ENCODE measurements at places on chromosomes 13 and 19.

- no peak for DNase-seq
These were observed 26.6 kb downstream of the SIGLEC7 start for GRCh38 chr19:51168564-51169282.

GRCh38 chr19:55066107-55066709, 3.3 kb upstream of the RDH13 start:
- DNase-seq: no peak

DNA sequence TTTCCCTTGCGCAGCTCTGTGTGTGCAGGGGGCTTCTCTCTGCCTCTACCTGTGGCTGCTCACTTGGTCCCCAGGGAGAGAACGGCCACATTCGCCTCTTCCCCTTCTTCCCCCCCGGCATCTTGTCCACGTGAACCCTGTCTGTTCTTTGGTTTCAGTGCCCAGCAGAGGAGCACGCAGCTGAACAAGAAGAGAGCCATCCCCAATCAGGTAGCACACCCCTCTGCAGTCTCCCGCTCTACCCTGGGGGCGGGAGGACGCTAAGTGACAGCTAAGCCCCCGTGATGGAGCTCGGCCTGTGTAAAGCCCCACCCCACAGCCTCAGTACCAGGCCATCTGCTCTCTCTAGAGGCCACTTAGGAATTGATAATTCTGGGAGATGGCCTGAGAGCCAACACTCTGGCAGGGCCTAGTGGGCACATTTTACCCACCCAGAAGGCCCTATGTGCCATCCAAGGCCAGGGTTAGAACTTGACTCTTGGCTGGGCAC, 30.2 kb downstream of the TMED1 start:
- no peak for DNase-seq

DNA sequence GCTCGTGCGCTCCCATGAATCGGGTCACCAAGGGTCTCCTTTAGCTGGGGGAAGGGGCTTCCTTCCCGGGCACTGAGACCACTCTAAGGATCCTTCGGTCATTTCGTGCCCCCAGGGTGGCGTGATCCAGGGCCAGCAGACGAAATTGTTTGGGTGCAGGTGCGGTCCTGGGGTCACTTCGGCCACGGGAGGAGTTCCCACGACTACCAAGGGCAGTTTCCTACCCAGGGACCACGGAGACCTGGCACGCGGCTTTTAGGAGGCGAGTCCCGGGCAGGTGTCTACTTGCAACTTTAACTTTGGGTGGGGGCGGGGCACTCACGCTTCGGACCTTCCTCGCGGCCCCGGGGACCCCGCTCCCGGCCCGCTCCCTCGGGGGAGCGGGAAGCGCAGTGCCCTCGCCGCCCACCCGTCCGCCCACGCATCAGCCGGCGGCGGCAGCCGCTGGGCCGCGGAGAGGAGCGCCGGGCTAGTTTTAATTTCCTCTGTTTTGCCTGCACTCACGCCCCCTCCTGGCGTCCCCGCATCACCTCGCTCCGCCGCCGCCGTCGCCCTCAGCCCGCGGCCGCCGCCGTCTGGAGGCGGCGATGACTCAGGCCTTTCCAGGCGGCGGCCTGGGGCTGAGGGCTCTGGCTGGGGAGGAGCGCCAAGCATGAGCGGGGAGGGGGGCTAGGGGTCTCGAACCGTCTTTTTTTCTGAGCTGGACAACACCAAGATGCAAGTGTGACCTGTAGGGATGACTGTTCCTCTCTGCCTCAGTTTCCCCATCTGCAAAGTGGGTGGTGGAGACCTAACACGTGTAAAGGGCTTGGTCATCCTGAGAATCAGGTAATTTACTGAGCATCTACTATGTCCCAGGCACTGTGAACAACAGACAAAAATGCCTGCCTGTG, 21.8 kb downstream of the OLFM2 start:
- peak; percentile 72 for DNase-seq

DNA sequence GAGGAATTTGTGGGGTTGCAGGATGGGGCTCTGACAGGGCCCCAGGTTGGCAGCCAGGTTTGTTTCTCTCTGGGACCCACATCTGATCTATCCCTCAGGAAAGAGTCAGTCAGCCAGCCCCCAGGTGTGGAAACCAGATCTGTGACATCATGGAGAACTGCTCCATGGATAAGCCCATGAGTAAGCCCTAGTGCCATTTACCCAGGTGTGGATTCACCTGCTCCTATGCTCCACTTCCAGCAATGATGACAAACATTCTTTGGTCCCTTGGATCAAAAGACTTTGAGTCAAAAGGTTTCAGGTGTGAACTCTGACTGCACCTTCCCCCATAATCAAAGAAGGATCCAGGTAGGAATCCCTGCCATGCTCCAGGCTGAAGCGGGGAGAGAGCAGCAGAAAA, 26.9 kb upstream of the IGFL4 start:
- DNase-seq: no peak

DNA sequence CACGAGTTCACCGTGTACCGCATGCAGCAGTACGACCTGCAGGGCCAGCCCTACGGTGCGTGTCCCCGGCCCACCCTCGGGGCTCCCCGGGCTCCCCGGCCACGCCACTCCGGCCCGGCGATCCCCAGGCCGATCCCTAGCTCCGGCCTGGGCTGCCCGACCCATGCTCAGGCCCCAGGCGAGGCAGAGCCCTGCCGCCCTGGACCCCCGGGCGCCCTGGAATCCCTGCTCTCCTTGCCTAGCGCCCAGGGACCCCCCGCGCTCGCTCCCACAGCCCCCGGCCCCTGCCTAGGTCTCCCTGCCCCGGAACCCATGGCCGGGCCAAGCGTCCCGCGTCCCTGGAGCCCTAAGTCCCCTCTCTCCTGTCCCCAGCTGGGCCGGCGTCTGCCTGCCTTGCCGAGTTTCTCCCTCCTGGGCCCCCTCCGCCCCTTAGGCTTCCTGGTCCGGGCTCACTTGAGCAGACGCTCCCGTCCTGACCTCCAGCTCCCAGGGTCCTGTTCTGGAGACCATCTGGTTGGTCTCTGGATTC, 494 bp downstream of the NCLN start:
- no peak for DNase-seq

GRCh38 chr13:95099541-95099940, 201.7 kb downstream of the ABCC4 start:
- DNase-seq: no peak

- no peak for DNase-seq
These were observed 168.6 kb upstream of the RFC3 start for GRCh38 chr13:33649212-33649878.

DNA sequence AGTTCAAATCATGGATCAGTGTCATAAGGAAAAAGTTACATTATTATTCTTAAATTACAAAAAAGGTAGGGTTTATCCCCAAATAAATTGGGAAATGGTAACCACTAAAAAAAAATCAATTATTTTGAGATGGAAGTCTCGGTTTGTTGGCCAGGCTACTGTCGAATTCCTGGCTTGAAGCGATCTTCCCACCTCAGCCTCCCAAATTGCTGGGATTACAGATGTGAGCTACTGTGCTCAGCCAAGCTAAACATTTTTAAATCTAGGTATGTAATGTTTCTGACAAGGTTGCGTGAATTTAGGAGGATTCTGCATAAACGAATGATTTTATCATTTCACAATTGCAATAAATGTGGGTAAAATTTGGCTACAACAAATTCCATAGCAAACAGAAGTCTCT, 2.0 kb downstream of the NAA16 start:
- DNase-seq: no peak

DNA sequence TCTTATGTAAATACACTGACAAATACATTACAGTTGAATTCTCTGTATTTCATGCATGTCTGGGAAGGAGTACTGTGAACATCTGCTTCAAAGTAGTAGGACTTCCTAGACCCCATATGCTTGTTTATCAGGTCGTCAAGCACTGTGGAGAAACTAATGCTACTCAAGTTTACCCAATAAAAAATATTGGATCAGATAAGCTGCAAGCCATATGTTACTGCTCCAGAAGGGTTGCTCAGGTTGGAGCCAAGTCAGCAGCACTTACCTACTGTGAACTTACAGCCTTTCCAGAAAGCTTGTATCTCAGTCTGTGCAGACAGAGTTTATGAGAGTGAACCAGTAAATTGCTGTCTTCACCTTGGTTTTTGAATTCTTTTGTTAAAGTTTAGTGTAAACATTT, 36.2 kb downstream of the SLAIN1 start:
- DNase-seq: no peak

DNA sequence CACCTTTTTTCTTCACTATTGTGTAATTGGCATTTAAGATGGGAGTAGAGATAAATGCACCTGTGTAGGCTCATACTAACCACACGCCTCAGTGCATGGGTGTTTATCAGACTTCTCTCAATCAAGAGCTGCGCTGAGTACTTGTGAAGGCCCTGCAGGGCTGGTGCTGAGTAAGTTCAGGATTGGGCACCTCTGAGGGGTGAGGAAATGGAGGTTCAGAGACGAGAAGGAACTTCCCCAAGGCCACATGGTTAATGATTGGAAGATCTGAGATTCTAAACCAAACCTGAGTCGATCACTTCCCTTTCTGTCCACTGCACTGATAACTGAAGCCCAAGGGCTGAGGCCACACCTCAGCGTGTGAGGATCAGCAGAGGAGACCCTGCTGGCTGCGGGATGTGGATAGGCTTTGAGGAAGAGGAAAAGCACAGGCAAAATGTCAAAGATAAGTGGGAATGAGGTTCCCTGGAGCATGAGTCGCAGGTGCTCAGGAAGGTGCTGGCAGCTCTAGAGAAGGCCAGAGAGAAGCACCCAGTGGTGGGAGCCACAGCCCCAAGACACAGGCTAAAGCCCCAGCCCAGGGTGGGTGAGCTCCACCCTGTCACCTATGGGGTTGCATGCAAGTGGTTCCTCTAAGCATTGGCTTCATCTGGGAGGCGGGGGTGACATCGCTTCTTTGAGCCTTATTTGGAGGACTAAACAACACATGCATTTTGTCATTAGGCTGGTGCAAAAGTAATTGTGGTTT, 32.3 kb upstream of the GJB6 start:
- no peak for DNase-seq

DNA sequence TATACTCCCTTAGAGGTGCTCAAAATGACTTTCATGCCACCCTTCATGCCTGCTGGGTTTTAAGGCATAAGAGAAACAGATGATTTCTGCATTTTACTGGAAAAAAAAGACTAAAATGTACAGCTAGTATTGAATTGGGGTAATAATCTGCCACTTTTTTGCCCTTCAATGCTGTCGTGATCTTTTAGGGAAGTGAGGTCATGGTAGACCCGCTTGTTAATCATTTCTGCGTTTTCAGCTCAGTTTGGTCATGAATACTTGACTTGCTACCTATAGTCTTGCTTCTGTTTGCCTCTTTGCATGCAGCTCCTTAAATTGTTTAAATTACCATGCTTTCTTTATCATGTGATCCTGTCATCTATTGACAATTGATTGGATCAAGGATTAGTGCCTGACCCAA, 90.4 kb downstream of the PCCA start:
- no peak for DNase-seq

Data from activated CD8-positive, alpha-beta memory T cell treated with anti-CD3 and anti-CD28 coated beads for 4 hours (primary cell).